ENCODE measurements at places on chromosomes 6 and 20.

- DNase-seq: peak; percentile 10
Observed at GRCh38 chr6:141077355-141078333, 1055.1 kb upstream of the GJE1 start.

DNA sequence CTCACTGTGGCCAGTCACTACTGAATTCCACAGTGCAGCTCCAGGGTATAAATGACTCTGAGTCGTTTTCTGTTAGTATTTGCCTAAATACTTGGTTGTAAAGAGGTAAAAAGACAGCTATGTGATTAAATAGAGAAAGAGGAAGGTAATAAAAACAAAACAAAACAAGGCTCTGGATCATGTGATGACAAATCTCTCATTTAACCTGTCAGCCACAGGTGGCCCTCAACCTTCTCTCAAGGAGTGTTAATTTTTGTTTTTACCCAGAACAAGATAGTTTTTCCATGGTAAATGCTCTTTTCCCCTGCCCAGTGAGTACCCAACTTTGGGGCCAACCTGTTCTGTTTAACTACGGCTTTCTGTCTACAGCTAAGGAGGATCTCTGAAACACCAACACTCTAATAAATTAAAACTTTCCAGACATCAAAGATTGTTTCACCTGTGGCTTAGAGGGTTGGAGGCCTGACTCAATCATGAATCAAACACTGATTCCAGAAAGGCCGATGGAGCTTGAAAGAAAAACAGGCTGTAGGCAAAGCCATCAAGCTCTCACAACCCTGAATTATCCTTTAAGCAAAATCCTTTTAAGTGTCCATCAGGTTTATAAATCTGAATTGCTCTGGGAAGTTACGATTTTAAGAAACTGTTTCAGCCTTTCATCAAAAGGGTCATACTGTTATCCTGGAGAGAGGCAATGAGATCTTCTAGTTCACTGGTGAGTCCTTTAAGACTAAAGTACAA lies 81.5 kb upstream of the BCLAF1 start:
- no peak for DNase-seq

DNA sequence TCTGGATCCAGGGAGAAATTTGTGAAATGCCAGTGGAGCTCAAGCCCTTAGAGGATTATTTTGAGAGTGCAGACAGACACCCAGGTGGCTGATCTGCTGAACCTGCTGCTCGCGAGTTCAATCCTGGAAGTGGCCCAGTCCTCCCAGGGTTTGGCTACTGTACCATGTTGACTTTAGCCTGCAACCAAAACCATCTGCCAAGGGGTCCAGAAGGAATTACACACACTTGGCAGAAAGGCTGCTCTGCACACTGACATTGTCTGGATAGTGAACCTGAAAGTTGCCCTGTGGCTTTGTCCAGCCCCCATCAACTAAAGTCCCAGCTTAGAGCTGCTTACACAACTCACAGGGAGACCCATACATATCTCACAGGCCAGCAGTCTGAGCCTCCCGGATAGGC lies 21.6 kb upstream of the PI3 start:
- DNase-seq: no peak

GRCh38 chr6:137465378-137466009 lies 28.7 kb downstream of the OLIG3 start:
- DNase-seq: no peak

- DNase-seq: no peak
Observed at GRCh38 chr6:28633445-28634215, 107.9 kb downstream of the GPX5 start.

DNA sequence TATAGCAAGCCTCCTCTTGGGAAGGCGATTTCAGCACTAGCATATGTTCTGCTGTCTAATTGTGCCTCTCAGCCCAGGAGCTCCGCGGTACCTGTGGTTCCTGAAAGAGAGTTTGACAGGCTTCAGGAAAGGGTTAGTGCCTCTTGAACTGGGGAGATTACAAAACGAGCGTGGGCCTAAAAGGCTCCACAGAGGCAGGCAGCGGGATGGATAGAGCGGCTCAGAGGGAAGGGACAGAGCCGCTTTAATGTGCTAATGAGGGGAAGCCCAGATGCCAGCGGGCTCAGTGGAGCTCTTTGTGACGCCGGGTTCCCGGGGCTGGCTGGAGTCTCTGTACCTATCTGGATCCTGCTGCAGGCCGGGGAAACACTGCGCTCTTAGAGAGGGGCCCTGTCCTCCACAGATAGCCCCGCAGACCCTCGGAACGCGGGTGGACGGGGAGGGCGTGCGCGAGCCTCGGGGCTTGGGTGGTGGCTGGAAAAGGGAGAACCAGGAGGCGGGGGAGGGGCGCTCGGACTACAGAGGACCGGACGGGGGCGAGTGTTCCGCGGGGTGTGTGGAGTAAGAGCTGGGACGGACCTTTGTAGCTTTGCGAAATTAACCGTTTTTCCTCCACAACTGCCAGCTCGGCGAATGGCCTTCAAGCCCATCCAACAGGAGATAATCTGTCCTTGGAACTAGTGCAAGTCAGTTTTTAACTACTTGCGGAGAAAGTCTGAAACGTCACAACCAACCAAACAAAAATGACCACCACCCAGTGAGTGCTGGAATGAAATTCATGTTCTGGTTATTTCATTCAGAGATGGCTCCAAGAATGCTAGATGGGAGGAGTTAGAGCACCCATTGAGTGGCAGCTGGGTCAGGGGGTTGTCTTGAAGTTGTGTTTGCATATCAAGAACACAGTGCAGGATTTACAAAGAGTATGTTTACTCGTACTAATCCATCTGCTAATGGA lies 13.0 kb downstream of the SLC35F1 start:
- DNase-seq: no peak

- DNase-seq: peak; percentile 31
Observed at GRCh38 chr20:39103732-39104131, 141.6 kb downstream of the DHX35 start.

DNA sequence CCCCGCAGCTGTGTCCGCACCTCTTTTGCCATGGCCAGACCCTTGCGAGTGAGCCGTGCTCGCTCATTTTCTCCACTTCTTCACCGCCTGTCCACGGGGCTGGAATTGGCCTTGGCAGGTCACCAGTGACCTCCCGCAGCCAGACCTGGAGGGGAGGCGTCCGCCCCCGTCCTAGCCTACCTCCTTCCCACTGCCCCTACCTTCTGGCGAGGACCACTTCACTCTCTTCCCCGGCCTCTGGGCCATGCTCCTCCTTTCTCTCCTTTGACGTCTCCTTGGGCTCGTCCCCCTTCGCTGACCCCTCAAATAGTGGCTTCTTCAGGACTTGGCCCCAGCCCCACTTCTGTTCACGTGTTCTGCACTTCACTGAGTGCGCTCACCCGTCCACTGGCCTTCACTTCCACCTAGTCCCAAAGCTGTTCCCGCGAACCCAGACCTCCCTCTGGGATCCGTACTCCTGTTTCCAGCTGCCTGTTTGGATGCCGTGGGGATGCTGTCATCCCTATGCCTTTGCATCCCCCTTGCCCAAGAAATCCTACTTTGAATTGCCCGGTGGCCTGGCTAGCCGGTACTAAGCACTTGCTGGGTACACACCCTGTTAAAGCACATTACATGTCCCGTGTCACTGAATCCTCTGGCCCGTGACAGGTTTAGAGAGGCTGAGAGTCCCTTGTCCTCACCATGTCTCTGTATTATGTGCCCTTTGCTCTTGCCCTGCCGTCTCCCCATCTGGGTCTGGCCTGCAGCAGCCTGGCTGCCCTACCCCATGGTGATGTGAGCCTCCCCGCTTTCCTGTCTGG lies 33.0 kb downstream of the SPATA2 start:
- no peak for DNase-seq

DNA sequence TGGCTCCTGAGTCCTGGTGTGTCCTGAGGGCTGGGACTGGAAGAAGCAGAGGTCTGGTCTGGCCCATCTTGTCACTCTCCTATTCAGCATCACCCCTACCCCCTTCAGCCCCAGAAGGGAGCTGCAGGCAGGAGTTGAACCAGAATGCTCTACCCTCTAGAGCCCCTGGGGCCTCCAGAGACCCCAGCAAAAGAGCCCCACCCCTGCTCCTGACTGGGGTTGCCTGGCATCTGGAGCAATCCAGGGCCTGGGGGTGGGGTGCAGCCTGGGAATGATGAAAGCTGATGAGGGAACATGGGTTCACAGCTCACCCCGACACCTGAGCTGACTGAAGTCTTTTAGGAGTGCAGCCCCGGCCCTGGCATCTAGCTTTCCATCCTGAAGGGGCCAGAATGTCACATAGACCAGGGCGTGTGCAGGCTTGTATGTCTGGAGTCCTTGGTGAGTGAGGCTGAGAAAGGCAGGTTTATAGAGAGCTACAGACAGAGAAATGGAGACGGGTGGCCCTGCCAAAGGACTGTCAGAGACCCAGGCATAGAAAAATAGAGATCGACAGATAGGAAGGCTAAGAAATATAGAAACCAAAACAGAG lies 12.2 kb downstream of the FGD2 start:
- DNase-seq: no peak

DNA sequence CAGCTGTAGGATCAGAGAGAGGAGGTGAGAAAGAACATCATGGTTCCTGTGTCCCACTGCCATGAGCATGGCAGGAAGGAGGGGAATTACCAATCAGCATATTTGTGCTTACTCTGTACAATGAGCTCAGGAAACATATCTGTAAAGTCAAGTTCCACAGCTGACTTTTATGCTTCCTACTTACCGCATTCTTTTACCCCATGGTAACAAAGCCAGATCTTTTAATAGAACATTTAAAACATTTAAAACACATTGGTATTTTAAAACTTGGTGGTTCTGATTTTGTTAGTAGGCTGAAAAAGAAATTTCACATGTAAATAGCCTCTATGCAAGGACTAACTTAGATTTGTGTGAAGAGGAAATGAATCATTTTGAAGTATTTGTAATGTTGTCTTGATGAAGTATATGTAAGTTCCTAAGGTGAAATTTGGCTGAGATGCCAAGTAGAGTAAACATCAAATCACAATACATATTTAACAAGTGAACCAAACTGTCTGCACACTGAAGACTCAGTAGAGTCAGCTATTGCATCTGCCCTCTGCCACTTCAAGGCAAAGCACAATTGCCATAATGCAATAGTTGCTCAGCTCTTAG lies 114.7 kb downstream of the GJA10 start:
- no peak for DNase-seq

DNA sequence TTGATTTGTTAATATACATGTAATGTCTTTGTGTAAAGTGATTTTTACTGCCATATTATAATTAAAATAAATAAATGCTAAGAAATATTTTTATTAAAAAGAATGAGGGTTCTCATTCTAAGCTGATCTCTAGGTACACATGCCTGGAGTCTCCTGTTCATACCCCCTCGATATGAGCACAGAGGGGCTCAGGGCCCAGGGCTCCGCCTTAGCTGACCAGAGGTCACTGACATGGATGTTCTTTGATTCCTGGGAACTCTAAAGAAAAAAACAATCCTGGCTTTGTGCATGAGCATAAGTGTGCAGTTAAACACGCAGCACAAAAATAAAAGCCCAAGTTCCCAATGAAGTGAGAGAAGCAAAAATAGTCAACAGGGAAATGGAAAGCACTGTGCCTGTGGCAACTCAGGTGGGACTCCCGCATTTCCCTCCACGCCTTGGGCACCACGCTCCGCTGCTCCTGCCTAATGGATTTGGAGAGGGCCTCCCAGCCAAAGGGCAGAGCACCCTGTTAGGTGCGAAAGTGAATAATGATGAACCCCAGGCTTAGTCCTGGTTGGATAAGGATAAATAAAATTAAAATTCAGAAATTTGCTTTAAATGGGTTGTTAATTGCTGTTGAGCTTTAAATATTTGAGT lies 33.3 kb upstream of the QKI start:
- DNase-seq: no peak

GRCh38 chr6:147016440-147016839 lies 187.8 kb upstream of the STXBP5 start:
- DNase-seq: no peak

- DNase-seq: no peak
Observed at GRCh38 chr20:40654876-40655275, 34.2 kb downstream of the MAFB start.

GRCh38 chr6:63649269-63649668 lies 13.7 kb downstream of the PHF3 start:
- no peak for DNase-seq

GRCh38 chr6:39929733-39930461 lies 4.4 kb downstream of the MOCS1 start:
- no peak for DNase-seq

DNA sequence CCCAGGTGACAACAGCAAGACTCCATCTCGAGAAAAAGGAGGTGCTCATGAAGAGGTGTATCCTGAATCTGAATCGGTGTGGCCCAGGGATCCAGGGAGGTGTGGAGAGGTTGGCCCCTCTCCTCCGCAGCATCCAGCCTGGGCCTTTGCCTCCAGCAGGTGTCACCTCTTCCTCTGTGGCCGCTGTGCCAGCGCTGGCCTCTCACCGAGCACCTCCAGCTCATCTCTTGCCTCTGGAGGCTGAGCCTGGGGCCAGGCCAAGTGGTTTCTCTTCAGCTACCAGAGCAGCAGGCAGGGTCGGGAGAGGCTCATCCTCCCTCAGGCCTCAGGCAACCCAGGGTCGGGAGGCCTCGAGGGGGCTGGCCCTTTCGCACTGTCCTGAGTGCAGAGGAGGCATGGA lies 1.2 kb upstream of the COL20A1 start:
- DNase-seq: no peak

- no peak for DNase-seq
Observed at GRCh38 chr6:122567034-122567433, 43.2 kb upstream of the PKIB start.

- DNase-seq: no peak
Observed at GRCh38 chr20:39399463-39399862, 437.3 kb downstream of the DHX35 start.

DNA sequence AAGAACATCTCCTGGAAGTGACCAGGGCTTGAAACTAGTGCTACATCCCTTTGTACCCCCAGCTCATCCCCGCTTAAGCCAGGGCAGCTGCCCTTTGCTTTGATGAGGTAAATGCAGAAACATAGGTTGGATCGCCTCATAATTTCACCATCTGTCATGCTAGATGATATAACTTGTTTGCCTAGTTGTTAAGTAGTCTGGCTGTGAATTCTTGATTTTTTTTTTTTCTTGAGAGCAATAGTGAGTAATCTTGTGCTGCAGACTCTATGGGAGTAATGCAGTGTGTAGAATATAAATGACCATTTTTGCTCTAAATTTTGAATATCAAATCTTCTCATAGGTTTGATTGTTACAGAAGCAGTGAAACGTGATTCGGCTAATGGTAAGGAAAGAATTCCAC lies 4.1 kb downstream of the TRDN start:
- DNase-seq: no peak

DNA sequence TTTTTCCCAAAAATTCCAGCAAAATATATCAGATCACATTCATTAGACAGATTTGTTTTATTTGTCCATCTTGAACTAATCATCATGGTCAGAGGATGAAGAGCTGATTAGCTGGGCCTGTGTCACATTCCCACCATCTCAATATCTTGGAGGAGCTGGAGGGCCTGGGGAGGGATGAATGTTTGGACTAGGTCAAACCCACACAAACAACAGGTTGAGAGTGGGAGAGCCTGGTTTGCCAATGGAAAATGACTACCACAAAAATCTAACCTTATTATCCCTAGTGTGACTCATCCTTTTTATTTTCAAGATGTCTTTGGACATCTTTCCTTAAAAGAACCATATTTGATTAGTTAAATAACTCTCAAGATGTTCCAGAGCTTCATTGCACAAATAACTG lies 242.4 kb downstream of the OGFRL1 start:
- DNase-seq: no peak
